ENCODE measurements at places on chromosomes 4 and X.

DNA sequence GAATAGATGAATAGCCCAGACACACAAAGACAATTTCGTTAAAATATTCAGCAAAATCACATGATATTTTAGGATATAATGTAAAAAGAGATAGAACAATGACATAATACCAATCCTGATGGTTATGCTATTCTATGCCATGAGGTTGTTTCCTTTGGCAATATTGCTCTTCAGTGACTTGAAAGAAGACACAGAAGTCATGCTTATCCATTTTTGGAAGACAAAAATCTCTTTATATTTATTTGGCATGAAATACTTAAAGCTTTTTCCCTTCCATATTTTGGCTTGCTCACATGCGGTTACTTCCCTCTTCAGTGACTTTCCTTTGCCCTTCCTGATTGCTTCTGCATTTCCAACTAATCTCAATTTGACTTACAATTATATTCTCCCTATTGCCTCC lies 314.8 kb downstream of the IQCM start:
- no peak for DNase-seq

DNA sequence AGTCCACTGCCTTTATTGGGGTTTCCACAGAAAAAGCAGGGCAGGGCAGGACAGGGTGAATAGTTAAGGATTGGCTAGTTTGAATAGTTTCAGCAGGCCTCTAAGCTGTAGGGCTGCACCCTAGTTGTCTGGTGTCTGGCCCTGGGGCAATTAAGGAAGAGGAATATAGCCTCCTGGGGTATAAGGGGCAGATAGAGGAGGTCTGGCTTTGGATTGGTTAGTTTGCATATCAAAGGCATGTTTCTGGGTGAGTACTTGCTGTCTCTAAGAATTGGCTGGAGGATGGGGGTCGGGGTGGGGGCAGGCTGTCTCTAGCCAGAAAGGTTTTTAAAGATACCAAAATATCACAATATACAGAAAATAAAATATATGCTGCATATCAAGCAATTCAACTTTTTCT lies 100.4 kb downstream of the TMEM164 start:
- DNase-seq, result no peak

DNA sequence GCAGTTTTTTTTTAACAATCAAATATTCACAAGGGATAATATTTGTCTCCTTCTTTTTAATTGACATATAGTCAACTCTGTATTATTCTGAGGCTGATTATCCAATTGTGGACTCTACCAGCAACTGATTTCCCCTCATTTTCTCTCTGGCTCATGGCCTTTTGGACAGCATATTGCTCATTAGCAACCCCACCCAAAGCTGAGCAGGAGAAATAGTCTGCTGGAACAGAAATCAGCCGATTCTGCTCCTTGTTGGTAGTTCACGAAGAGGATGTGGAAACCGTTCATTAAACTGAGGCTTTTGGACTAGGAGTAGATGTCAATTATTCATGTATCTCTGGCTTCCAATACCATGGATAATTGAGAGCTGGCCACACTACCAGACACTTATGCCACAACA lies 428.4 kb upstream of the INTU start:
- DNase-seq, result peak; percentile 21

DNA sequence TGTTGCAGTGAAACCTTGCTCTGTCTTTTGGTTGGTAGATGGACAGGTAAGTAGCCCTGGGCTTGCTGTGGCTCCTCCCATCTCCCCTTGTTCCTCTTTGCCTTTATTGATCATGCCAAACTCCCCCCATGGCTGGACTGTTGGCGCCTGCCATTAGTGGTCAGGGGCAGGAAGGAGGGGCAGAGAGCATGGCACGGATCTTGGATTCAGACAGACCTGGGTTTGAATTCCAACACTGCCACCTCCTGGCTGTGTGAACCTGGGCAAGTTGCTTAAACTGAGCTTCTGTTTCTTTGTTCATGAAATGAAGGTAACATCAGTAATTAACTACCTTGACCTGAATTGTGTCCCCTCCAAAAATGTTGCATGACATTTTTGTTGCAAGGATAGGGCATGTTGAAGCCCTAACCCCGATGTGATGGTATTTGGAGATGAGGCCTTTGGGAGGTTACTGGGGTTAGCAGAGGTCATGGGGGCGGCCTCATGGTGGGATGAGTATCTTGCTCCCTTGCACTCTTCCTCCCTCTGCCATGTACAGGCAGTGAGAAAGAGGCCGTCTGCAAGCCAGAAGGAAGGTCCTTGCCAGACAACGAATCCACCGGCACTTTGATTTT lies 6.0 kb downstream of the SLC2A9 start:
- peak; percentile 52 for DNase-seq

DNA sequence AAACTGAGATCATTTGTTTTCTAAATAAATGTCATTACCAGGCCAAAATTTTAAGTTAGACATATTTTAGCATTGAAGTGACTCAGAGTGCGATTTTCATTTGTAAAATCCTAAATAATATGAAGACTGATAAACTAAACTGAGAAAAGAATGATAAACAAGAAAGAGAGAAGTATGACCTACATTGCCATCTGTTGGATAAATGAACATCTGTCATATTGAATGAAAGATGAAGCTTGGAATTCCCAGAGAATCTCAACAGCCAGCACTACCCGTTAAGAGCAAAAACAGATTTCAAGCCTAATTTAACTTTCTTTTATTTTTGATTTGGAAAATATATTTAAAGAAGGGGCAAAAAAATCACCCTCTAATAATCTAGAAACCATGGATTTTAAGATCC lies 591.0 kb upstream of the ATOH1 start:
- DNase-seq, result no peak

- no peak for DNase-seq
Measured at GRCh38 chrX:23845351-23845817, 62.4 kb downstream of the APOO start.

GRCh38 chr4:99518601-99519295 lies 7.9 kb downstream of the C4orf17 start:
- no peak for DNase-seq

DNA sequence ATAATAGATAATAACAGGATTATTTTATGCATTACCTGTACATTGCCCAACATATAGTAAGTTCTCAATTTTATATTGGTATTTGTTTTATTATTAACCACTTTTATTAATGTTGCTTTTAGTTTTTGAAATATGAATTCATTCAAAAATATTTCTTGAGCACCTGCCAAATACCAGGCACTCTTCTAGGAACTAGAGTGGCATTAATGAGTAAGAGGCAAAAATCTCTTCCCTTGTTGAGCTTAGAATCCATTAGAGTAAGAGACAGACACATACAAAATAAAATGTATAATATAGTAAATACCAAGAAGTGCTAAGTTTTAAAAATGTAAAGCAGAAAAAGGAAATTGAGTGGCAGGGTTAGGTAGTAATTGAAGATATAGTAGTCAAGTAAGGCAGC lies 45.8 kb downstream of the TET2 start:
- DNase-seq, result no peak

- no peak for DNase-seq
Measured at GRCh38 chr4:3834186-3834662, 68.0 kb downstream of the ADRA2C start.

- DNase-seq, result peak; percentile 51
Measured at GRCh38 chr4:111399623-111400022, 745.6 kb upstream of the FAM241A start.

- DNase-seq, result no peak
Measured at GRCh38 chr4:87669373-87669772, 19.3 kb downstream of the DMP1 start.

- peak; percentile 51 for DNase-seq
Measured at GRCh38 chrX:1657367-1658070, 42.7 kb downstream of the ASMT start.

GRCh38 chr4:139458543-139458942 lies 4.6 kb downstream of the RAB33B start:
- no peak for DNase-seq

DNA sequence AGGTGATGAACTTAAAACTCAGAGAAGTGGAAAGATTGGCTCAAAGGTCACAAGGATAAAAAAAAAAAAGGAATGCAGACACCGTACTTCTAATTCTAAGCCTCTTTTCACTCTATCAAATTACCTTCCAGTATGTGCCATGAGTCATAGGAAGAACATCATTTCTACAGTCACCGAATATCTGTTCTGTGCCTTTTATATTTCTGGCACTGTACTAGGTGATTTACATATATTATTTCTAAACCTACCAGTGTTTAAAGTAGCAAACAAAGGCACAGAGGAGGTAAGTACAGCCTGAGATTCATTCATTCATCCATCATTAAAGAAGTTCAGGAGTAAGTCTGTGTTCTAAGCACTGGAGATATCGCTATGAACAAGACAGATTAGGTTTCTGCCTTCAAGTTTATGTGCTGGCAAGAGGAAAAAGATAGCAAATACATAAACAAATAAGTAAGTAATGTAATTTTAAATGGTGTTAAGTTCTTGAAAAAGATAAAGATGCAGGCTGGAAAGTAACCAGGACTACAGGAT lies 65.3 kb downstream of the PALLD start:
- DNase-seq, result peak; percentile 59

- peak; percentile 3 for DNase-seq
Measured at GRCh38 chrX:44903830-44904530, 31.0 kb downstream of the KDM6A start.

- no peak for DNase-seq
Measured at GRCh38 chr4:118973295-118973694, 84.6 kb downstream of the SYNPO2 start.

- no peak for DNase-seq
Measured at GRCh38 chrX:87846956-87847355, 329.4 kb downstream of the KLHL4 start.

DNA sequence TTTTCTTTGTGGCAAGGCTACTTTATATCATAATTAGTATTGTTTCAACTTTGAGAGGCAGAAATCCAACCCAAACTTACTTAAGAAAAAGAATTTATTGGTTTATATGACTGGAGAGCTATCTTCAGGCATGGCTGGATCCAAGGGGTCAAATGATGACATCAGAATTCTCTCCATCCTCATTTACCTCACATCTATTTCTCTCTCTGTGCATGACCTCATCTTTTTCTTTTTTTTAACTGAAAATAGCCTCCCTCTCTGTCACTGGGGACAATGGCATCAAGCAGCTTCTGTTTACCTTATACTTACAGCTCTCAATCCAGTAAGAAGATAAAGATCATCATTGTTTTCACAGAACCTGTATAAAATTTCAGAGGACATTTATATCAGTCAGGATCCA lies 12.0 kb upstream of the EXOC1L start:
- no peak for DNase-seq

- no peak for DNase-seq
Measured at GRCh38 chr4:5810770-5811430, 82.0 kb downstream of the CRMP1 start.

GRCh38 chr4:32884198-32884597 lies 2164.0 kb downstream of the PCDH7 start:
- DNase-seq, result peak; percentile 34

DNA sequence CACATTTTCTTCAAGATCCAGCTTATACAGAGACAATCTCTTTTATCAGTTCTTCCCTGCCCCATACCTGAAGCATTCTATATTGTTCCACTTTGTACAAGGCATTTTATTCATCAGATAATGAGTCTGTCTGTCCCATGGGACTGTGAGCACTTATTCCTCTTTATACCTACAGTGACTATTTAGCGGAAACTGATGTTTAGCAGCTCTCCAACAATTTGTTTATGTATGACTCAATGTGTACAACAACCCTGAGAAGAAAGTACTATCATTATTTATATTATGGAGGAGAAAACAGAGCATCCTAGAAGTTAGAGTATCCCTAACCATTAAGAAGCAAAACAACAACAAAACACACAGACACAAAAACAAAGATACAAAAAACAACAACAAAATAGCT lies 306.5 kb downstream of the PRDM5 start:
- DNase-seq, result no peak

- peak; percentile 63 for DNase-seq
Measured at GRCh38 chrX:30568136-30568535, 9.4 kb downstream of the TASL start.

All from GM23248 (cell line).